ENCODE measurements at places on chromosomes 12 and 14.

DNA sequence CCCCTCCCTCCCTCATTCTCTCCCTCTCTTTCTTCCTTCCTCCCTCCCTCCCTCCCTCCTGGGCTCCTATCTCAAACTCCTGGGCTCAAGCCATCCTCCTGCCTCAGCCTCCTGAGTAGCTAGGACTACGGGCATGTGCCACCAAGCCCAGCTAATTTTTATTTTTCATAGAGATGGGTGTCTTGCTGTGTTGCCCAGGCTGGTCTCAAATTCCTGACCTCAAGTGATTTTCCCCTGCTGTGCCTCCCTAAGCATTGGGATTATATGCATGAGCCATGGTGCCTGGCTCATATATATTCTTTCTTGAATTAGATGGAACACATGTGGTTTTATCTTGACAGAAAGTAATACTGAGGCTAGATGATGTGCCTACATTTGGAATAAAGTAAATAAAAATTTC is 14.2 kb downstream of the PAPOLA start:
- no peak for DNase-seq

GRCh38 chr12:58425481-58426392 is 484.4 kb downstream of the ATP23 start:
- no peak for DNase-seq

DNA sequence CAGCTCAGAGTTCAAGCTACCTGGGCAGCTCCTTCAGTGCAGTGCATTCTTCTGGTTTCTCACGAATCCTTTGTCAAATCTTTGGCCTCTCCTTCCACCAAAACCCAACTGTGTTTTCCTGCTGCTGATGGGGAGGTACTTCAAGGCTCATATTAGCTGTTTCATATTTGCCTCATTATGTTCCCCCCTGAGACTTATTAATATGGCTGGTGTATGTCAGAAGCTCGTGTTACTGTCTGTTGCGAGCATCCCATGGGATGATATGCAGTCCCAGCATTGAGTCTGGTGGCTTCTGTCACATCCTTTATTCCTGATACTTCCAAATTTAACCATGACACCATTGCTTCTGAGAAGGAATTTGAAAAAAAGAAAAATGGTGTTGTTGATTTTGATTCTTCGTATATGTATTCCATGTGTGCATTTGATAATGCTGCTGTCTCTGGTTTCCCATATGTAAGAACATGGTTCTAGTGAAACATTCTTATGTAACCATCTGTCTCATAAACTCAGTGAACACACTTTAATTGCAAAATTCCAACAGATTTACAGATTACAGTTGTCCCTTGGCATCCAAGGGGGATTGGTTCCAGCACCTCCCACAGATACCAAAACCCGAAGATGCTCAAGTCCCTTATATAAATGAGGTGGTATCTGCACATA is 149.1 kb downstream of the KICS2 start:
- DNase-seq, result no peak

DNA sequence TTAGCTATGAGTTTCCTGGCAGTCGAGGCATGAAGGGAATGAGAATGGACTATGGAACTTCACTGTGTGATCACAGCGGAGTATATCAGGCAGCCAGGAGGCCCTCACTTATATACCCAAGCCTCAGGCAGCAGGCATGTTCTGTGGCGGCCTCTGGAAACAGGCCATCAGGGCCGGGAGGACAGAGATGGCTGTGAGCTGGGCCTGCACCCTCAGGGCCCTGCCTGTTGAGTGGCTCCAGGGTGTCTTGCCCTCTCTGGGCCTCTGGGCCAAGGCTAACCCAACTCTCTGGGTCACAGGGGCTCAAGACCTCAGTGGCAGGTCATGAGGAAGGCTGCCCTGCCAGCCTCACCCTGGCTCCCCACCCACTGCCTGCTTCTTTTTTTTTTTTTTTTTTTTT is 33.9 kb upstream of the RCOR1 start:
- no peak for DNase-seq

DNA sequence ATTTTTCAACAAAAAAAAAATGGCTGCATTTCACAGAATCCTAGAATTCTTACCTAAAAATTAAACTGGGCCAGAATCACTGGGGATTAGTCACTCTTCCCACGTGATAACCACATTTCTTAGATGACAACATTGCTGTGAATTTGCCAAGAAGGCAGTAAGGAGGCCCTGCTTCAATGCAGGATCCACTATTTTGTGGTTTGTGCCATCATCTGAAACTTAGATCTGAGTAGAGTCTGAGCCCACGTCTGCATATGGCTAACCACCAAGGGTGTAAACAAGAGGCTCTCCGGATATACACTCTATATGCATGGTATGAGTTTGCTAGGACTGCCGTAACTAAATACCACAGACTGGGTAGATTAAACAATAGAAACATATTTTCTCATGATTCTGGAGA is 24.4 kb upstream of the TBX5 start:
- DNase-seq, result no peak

Data from C1 segment of cervical spinal cord (tissue), 14 donors.